ENCODE measurements at places on chromosomes 3 and 15.

GRCh38 chr3:69063636-69064035 is 11.5 kb upstream of the TMF1 start:
- DNase-seq = no peak

GRCh38 chr3:129992781-129993180 is 18.3 kb downstream of the TRH start:
- no peak for DNase-seq

DNA sequence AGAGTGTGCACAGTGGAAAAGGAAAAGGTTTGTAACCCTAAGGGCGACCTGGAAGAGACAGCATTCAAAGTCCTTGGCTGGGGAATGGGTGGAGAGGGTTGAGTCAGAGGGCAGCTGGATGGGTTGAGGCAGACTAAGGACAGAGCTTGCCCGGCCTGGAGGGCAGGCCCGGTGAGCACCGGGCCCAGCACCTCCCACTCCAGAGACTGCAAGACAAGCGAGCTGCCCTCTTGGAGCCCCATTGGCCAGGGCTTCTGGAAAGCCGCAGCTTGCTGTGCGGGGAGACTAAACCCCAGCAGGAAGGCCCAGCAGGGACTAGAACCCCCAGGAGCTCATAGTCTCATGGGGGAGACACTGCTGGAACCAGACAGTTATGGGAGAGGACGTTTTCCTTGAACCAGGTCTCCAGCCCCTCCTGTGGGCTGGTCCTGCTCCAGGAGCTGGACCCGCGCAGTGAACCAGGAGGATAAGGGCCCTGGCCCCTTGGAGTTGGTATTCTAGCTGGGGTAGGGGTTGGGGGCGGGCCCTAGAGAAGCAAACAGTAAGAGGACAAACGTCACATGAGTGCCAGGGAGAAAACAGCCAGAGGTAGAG is 59.1 kb downstream of the RGMA start:
- DNase-seq = no peak

GRCh38 chr15:33968224-33968623 is at the start of gene CHRM5:
Gene CHRM5, plus strand, starts transcription at chr15:33968497. Its CDS starts 94,221 bp downstream, at chr15:34062718.
- DNase-seq = no peak

DNA sequence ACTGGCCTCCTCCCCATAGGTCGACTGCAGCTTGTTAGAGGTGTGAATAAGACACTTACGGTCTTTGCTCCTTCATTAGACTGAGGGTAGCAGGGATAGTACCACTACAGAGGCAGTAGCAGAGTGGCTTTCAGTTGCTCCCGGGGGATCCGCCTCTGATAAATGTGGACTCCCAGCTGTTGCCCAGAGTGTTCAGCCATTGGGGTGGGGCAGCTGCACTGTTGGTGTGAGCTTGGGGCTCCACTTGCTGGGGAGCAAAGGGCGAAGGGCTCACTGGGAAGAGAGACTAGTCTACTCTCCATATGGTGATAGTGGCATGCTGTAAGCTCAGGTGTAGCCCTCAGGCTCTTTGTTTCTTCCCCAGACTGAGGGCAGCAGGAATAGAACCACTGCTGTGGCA is 239.1 kb downstream of the LRRN1 start:
- no peak for DNase-seq
